ENCODE measurements at places on chromosomes 6 and 20.

DNA sequence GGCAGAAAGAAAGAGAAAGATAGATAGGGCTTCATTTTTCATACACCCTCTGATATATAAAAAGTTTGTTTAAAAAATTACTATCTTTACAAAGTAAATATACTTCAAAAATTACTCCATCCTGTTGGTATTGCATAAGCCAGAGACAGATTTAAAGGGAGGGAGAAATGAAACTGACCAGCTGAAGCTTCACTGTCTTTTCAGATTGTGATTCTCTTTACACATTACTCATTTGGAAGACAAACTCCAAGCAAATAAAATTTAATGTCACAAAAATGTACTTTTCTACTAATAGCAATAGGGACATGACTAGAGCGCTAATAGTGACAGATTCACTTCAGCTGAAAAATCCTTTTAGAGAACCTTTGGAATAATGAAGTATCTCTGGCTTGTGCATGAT, 38.6 kb upstream of the MARCKS start:
- no peak for DNase-seq

- no peak for DNase-seq
Observed at GRCh38 chr20:44543358-44543757, 21.5 kb upstream of the SERINC3 start.

GRCh38 chr6:127173156-127173940, 54.9 kb downstream of the RSPO3 start:
- DNase-seq = no peak

DNA sequence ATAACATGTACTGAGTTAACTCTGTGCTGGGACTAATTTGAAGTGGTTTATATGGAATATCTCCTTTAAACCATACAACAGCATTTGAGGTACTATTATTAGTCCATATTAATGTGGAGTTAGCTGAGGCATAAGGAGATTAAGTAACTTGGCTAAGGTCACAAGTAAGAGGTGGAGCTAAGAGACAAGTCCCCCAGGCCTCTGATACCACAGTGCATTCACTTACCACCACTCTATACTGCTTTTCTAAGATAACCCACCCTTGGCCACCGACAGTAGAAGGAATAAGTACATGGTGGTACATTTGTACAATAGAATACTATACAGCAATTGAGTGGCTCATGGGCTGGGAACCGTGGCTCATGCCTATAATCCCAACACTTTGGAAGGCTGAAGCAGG, 16.4 kb upstream of the TTPAL start:
- DNase-seq = no peak

- DNase-seq = no peak
Observed at GRCh38 chr20:33475381-33476152, 14.3 kb upstream of the CBFA2T2 start.

- DNase-seq = no peak
Observed at GRCh38 chr20:1832634-1833033, 62.6 kb upstream of the SIRPA start.

GRCh38 chr6:7543789-7544424, 2.4 kb downstream of the DSP start:
- DNase-seq = no peak

DNA sequence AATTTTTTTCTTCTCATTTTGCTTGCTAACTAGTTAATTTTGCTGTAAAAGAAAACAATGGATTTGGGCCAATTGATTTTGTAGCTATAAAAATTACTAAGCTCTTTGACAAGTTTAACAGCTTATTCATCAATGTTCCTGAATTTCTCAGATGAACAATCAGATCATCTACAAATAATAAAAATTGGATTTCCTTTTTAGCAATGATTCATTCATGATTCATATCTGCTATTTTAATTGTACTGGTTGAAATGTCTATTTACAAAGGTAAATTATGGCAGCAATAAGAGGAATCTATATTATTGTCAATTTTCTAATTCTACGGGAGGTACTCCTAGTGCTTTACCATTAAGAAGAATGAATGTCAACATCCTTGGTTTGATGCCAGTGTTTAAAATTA, 178.8 kb upstream of the BTBD3 start:
- DNase-seq = no peak

GRCh38 chr6:151679081-151679480, 128.4 kb upstream of the ESR1 start:
- DNase-seq = no peak

DNA sequence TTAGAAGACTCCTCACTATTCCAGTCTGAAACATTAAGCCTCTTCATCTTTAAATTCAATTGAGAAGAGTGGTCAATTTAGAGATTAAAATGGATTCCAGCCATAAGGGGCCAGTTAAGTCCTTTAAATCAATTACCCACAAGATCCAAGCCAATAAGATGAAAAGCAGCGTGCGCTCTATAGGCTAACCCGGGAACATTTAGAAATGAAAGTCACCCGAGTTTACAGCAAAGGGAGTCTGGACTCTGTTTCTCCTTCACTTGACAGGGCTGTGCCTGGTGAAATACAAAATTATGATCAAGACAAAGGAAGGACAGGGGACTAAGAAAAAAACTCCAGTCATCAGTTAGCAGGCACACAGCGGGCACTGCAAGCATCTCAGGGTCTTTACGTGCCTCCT, 393.7 kb downstream of the QKI start:
- no peak for DNase-seq

DNA sequence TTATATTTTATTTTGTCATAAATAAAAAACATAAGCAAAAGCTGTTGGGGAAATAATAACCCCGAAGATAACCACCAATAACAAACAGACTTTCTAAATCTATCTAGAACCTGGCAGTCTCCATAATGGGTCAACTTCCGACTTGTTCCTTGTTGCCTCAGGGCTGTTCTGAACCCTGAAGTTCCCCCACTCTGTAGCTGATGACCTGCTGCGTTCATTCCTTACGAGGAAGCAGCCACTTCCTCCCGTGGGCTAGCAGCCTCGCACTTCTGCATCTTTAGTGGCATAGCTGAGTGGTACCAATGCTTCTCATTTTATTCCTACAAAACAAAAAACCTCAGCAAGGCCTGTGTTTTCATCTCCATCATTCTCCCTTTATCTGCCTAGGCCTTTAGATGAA, 103.0 kb downstream of the PLEKHG1 start:
- DNase-seq = no peak

DNA sequence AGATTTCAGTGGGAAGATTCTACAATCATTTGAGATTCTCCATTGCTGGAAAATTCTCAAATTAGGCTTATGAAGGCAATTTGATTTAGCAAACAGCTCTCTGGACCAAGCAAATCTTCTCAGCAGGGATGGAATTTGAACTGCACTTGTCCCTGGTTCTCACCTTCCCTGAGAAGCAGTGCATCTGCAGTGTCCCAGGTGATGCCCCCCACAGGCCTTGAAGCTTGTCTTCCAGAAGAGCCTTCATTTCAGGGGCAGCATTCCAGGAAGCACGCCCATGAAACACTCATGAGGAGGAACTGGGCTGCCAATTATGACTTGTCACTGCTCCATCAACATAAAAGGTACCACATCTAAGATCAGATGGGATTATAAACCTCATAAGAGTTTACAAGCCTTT, 82.8 kb upstream of the HDAC2 start:
- no peak for DNase-seq

DNA sequence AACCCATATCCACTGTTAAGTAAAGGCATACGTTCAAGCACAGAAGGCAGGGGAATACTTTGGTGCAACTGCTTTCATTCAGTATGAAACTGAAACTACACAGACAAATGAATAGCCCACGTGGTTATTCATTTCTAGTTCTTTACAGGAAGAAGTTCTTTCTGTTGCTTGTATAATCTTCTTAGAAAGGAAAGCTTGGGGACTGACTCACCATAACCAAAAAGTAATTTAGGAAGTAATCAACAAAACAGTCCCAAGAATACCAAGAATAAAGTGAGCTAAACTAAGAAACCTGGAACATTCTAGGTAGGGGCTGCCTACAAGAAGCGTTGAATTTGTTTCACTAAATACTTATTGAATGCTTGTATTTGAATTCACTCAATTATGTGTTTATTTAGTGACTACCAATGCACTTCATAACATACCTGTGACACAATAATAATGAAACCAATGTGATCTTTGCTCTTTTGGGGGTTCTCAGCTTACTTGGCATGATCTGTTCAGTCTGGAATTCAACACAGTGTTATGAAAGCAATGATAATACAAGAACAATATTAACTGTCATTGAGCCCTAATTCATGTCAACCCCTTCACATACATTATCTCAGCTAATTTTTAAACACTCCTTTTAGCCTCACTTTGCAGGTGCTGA, 25.1 kb upstream of the KIAA0408 start:
- DNase-seq = no peak

- DNase-seq = peak; percentile 15
Observed at GRCh38 chr6:15444881-15445280, 199.0 kb downstream of the JARID2 start.

GRCh38 chr6:116476002-116476678, 15.0 kb downstream of the CALHM6 start:
- no peak for DNase-seq

- DNase-seq = no peak
Observed at GRCh38 chr6:46584586-46584985, 68.0 kb downstream of the CYP39A1 start.

GRCh38 chr20:57808264-57809070, 98.7 kb upstream of the PMEPA1 start:
- DNase-seq = no peak

GRCh38 chr6:35804996-35805736, at the start of gene LHFPL5:
Gene LHFPL5, plus strand, starts transcription at chr6:35805352. Its CDS starts 319 bp downstream, at chr6:35805671.
- peak; percentile 87 for DNase-seq

DNA sequence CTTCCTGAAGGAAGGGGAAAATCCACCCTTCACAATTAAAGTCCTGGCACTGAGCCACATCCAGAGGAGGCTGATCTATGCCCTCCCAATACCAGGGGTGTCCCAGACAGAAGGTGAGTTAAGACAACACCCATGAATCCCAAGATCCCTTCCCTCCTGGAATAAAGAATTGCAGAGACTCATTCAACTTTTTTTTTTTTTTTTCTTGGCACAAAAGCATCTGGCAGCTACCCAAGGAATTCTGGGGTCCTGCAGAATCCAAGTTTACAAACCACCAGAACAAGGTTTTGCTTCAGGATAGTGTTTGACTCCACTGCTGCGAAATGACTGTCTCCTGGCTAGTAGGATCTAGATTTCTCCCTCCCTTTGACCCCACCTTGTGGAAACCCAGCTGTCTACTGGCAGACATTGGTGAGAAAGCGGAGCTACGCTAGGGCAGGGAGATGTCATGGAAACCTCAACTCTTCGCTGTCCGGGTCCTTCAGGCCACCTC, 37.4 kb downstream of the JAG1 start:
- no peak for DNase-seq

- DNase-seq = no peak
Observed at GRCh38 chr6:10193321-10193720, 221.6 kb downstream of the TFAP2A start.

Measured in NCI-H510A treated with DMSO at 0.1 percent for 48 hours (cell line).